ENCODE measurements at places on chromosomes 1 and 21.

- DNase-seq: no peak
These were observed 56.2 kb downstream of the DISC1 start for GRCh38 chr1:231682779-231683178.

DNA sequence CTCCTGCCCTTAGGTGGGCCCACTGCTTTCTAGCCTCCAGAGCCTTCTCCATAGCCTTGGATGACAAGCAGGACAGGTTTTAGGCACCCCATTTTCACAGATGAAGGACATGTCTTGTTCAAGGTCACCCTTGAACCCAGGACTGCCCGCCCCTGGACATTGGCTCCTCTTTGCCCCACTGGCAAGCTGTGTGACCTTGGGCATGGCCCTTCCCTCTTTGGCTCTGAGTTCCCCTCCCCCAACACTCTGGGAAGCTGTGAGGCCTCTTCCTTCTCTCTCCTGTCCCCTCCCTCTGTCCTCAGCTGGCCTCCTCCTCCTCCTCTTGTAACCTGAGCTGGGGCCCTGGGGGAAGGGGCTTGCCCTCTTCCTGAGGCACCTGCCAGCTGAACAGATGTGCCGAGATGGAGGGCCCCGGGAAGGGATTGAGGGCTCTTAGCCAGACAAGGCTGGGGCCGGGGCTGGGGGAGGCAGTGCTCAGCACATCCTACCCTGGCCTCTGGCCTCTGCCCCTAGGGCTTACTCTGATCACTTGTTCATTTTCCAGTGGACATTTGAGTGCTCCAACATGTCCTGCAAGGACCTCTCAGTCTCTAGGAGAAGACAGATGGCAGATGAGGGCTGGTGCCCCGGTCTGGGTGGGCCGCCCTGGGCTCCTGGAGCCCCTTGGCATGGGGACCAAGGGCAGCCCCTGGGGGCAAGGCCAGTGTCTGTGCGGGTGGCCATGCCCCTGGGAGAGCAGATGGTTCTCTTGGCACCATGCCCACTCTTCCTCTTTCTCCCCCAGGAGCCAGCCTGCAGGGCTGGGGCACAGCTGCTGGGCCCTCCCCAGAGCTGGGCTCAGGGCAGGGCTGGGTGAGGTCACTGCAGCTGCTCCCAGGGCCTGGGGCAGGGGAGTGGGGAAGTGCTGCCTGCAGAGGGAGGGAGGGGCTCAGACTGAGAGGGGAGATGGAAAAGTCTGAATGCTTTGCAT lies 10.7 kb downstream of the FOXO6 start:
- DNase-seq: peak; percentile 87

GRCh38 chr21:21286170-21286798 lies 288.1 kb downstream of the NCAM2 start:
- no peak for DNase-seq

DNA sequence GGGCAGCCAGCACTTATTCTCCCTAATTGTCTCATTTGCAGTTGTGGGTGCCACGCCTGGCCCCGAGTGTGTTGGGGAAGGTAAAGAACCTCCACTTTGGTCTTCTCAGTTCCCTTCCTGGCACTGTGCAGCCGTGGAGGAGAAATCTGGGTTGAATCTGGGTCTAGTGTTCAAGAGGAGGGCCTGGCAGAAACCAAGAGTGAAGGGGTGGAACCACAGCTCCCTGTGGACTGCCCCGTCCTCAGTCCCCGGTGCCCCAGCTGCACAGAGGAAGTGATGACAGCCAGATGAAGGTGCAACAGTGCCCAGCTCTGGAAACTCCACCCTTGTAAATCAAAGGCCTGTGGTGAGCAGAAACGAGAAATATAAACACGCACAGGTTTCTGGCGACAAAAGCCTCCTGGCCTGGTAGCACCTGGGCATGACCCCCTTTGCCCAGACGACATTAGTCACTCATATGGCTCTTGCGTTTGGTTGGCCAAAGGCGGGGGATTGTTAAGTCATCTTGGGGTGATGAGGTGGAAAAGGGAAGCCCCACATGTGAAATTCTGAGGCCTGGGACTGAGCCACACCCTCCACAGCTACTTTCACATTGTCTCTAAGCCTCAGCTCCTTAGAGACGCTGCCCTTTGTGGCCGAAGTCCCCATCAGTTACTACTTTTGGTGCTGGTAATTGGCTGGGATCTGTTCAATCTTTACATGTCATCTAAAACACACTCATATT lies 4.2 kb upstream of the ECE1 start:
- DNase-seq: no peak

- DNase-seq: no peak
These were observed 27.9 kb downstream of the ARHGEF16 start for GRCh38 chr1:3482378-3482849.

All from NCI-H524 treated with DMSO at 0.1 percent for 48 hours (cell line).